ENCODE measurements at places on chromosomes 11 and 22. TPM values are rescaled to one million over a fixed set of nuclear protein-coding genes. Genes with fewer than 3 reads are reported as not detected.

DNA sequence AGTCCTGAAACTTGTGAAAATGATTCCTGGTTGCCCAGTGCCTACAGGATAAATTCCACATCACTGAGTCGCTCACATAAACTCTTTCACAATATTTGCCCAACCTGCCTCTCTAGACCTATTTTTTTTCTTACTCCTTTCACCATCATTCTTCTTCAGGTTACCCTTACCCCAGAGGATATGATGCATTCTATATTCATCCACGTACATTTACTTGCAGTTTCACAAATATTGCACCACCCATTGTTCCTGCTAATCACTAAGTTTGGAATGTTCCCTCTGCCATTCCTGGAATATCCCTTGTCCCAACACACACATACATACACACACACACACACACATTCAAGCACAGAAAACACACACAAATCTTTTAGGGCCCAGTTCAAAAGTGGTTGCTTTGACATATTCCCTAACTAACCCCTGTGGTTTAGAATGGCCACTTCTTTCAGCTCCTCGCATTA, 379.5 kb downstream of the ETS1 start:
- DNase-seq: no peak

DNA sequence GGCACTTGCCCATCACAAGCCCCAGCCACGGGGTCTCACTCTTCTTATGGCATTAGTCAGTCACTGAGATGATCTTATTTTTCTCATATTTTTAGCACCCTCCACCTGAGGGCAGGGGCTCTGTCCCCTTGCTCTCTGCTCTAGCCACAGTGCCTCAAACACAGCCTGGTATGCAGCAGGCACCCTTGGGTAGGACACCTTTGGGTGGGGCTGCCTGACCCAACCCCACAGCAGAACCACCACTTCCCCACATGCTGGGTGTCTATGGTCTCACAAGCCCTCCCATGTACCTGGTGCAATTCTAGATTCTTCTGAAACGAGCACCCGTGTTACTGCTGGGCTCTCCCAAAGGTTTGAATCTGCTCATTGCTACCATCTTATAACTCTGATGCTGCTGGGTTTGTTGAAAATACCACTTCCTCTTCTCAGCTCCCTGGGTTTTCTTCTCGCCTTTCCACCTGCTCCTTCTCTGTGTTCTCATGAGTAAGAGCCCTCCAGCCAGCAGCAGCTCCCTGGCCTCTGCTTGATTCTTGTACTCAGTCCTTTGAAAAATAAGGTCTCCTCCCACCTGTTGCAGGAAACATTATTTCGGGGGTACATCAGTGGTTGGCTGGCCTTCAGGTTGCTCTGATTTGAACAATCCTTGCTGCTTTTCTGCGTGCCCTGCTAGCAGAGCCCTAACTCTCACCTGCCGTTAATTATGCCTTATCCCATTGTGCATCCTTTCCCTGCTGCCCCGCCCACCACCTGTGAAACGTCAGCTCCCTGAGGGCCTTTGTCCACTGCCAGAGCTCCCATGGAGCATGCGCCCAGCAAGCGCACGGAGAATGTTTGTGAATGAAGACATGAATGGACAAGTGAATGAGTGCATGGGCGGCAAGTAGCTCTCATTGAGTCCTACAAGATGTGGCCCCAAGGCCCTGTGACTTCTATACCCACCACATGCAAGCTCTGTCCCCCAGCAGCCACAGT, 1181.6 kb downstream of the TBC1D22A start:
- no peak for DNase-seq

DNA sequence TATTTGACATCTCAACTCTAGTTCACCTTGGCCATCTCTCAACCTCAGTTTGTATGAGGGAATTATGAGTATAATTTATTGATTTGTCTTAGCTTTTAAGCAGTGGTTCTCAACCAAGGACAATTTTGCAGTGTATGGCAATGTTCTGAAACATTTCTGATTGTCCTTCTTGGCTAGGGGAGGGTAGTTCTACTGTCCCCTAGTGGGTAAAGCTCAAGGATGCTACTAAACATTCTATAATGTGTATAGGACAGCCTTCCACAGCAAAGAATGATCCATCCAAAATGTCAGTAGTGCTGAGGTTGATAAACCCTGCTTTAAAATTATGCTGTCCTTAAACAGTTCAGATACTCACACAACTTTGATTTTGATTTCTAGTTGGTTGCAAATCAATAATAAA, 78.1 kb upstream of the ALKBH3 start:
- no peak for DNase-seq

DNA sequence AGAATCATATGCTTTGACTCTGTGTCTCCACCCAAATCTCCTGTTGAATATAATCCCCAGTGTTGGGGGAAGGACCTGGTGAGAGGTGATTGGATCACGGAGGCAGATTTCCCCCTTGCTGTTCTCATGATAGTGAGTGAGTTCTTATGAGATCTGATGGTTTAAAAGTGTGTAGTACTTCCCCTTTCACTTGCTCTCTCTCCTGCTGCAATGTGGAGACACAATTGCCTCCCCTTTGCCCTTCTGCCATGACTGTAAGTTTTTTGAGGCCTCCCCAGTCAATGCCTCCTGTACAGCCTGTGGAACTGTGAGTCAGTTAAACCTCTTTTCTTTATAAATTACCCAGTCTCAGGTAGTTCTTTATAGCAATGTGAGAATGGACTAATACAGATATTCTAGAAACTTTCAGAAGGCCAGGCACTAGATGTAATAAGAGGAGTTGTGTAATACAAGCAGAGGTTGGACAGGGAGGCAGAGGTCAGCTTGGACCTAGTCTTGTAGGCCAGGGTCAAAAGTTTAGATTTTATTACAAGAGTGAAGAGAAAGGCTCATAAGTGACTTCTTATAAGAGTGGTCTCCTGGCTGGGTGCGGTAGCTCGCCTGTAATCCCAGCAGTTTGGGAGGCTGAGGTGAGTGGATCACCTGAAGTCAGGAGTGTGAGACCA, 9.3 kb upstream of the SERPING1 start:
- no peak for DNase-seq

DNA sequence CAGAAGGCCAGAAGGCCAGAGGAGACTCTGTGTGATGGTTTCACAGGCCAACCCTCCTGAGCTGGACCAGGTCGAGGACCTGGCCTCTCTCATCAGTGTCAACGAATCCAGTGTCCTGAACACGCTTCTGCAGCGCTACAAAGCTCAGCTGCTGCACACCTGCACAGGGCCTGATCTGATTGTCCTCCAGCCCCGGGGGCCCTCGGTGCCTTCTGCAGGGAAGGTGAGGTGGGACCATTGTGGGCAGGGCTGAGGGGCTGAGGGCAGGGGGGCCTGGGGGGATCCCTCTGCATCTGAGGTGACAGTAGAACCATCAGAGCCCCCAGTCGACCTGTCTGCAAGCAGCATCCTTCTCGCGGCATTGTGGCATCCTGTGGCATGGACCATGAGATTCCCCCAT, 30.3 kb downstream of the MYO18B start:
- DNase-seq: no peak

DNA sequence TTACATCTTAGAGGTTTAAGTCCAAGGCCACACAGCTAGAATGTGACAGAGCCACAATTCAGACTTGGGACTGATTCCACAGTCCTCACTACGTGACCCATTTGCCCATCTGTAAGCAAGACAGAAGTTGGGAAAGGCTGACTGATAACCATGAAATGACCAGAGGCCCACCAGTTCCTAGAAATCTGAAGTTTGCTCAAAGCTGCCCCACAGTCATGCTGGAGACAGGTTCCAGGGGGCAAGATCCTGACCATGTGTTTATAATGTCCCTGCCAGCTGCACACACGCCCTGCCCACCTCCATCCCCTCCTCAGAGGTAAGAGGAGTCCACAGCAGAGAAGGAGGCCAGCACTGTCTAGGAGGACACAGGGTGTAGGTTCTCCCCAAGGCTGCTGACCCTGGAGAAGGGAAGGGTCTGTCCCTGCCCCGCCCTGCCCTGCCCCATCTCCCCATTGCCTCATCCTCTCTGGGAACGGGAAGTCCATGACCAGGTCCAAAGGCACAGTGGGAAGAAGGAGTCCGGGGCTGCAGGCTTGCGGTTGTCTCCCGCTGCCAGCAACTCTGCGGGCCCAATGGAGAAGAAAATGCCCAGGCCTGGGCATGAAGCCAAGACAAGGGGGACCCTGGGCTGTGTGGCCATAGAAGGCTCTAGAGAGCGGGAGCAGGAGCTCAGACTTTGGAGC, 11.9 kb upstream of the OAF start:
- DNase-seq: no peak

DNA sequence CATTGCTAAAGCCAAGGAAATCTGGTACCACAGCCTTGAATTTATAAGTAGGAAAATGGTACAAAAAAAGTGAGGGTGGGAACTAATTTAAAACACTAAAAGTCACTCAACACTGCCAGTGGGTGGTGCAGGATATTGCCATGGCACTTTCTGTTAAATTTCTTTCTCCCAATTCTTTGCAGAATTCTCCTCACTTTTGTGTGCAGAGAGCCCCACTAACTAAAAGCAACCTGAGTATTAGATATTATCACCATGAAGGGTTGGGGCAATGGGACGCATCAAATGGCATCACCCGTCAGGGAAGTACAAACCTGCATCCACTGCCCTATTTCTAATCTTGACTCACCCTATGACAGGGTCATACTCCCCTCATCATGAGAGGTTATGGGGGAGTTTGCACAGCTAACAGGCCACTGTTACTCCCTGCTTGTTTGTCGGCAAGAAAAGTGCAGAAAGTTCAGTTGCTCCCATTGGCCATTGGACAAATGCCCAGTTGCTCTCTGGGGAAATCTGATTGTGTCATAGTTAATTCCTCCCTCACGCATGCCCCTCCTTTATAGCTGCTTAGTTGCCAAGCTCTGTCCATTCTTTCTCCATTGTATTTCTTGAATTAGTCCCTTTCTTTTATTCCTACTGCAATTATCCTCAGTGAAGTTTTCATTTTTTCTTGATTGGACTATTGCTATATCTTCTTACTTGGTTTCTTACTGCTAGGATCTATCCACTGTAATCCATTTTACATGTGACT, 93.8 kb upstream of the BLID start:
- peak; percentile 47 for DNase-seq

DNA sequence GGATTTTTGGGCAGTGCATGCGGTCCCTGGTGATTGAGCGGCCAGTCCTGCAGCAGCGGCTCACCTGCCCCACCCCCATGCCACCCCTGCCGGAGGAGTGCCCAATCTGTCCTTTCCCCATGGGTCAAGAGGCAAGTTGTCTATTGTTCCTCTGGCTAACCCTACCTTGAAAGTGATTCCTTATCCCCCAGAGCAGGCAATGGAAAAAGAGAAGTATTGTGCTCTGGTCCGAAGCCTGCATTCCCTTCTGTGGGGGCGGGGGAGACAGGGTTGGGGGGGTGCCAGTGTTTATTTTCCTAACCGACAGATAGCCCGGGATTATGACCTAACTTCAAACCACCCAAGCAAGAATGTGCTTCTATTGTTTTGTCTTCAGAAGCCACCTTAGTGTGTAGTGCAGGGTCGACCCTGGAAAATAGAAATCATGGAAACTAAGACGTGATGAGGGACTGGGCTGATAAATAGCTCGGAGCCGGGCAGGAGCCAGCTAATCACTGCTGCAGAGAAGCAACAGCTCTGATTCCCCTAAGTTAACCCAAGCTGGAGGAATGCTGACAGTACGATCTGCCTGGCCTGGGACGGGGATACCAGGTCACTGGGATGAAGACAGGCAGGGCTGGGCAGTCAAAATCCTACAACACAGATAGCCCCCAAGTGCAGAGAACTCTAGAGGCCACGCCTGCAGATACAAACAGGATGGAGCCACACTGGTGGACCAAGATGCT, 38.7 kb upstream of the ATXN10 start:
- no peak for DNase-seq

DNA sequence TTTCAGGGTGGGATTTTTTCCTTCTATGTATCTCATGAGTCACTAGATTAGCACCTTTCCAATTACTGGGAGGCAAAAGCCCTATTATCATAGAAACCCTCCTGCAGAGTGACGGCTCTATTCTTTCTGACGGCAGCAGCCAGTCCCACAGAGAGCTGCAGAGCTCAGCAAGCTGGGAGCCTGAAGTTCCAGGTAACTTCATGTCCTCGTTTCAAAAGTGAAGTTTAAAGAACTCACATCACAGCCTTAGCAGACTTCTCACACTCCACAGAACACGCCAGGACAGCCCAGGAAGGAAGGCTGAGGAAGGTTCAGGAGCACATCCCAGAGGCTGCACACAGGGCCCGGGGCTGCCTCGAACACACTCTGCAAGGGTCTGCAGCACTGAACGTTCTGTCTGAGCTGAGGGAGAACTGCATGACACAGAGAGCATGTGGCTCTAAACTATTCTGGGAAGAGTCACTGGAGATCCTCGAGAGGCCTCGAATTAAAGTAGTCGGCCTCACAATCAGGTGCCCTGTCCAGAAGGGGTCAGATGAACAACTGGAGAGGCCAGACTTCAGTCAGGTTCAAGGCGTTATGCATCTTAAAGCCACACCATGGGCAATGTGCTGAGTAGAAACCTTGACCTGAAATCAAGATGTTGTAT, 104.2 kb upstream of the DRD2 start:
- no peak for DNase-seq

GRCh38 chr22:36548606-36549005, 19.6 kb upstream of the EIF3D start:
- no peak for DNase-seq

- DNase-seq: no peak
Observed at GRCh38 chr22:26860301-26860700, 202.9 kb downstream of the MIAT start.

DNA sequence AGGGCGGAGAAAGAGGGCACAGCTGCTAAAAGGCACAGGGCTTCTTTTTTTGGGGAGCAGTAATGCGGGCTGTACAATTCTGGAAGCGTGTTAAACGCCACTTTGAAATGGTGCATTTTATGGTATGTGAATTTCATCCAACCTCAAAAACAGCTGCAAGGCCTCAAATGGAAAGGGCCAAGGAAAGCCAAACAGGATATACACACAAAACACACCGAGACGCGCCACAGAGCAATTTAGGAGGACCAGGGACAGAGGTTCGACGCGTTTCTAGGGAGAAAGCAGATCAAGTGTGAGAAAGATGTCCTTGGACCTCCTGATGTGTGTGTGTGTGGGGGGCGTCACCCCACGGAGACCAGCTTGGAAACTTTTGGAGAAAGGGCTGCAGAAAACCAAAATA, 31.1 kb downstream of the TSPAN4 start:
- no peak for DNase-seq

Gene OLFML1
- 6.5 TPM for total RNA-seq

Gene WEE1
- 27.9 TPM for total RNA-seq

Gene TUB
- 24.4 TPM for total RNA-seq

All from omental fat pad (tissue), 4 donors.